ENCODE measurements at places on chromosomes 5 and 9.

GRCh38 chr9:27462846-27463245 lies 61.2 kb upstream of the IFNK start:
- DNase-seq, result no peak

DNA sequence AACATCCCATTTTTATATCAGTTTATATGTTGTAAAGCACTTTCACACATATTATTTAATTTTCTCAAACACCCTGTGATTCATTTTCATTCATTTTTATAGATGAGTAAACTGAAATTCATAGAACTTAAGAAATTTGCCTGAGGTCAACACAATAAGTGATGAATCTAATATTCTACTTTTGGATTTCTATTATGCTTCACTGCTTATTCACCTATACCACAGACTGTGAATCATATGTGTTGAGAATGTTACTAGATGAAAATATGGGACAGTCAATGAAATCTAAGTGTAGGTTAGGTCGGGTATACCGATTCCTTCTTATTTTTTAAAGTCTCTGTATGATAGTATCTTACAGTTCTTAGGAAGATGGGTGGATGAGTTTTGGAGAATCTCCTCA lies 24.8 kb downstream of the CDC37L1 start:
- no peak for DNase-seq

DNA sequence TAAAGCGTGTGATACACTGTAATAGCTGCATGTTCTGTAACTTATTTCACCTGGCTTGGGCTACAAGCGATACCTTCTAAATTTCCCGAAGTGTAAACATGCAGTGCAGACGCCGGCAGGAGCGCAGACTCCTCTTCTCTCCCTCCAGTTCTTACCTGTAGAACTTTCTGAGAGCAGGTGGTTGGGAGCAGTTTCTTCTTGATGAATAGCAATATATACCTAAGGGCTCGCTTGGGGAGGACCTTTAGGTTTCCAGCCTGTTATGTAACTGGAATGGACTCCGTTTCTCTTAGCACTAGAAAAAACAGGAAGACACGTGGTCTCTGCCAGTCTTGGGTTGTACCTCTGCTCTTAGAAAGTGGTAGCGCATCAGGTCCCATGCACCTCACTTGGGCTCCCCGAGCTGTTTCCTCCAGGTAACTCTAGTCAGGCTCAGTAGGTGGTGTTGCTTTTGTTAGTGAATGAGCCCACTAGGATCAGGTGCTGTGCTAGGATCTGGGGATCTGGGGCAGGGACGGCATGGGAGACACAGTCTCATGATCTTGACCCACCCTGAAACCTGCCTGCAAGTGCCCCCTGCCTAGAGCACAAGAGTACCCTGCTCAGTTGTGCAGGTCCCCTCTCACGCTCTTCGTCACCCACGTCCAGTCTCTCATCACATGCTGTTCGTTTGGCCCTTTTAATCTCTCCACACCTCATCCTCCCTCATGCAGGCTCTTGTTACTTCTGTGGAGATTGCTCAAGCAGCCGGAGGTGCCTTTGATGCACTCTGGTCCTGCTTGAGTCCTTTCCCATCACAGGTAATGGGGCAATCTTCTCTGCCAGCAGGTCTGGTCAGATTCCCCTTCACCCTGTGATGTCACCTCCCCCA lies 2.8 kb downstream of the TENT4A start:
- no peak for DNase-seq

DNA sequence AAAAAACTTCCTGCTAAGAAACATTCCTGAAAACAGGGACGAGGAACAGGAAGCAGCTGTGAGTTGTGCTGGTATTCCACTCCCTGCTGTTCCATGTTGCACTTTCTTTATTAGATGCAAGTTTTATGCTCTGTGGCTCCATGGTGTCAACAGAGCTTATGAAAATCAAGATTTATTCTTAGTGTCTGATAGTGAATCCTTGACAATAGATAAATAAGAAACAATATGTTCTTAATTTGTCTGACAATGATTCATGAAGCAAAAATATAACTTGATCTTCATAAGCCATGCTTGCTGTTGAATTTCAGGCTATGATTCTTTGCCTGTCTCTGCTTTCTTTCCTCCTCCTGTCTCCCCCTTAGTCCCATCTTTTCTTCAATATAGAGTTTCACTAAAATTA lies 119.6 kb downstream of the DROSHA start:
- DNase-seq, result no peak

All from T-helper 9 cell (primary cell).